ENCODE measurements at places on chromosomes 3 and 15. TPM values are rescaled to one million over a fixed set of nuclear protein-coding genes. Genes with fewer than 3 reads are reported as not detected.

DNA sequence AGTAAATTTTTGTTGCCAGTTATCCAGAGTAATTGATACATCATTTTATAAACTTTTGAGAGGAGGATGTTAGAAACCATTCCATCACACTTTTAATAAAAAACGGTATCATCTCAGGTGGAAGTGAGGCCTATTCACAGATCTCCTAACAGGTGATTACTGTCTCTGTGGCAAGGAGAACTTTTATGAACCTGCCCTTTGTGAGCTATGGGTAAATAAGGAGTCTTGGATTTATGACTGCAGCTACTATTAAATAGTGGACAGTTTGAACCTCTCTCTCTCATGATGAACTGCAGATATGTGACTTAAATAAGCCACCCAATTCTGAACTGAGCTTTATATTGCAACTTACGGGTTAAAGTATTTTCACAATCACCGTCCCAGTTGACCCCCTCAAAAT, 45.7 kb downstream of the ZFAND6 start:
- no peaks in the 10 kb centered on the region for H3K4me1 ChIP-seq
- no peaks in the 10 kb centered on the region for H3K36me3 ChIP-seq
- no peak overlapping the region for H3K27ac ChIP-seq
- no peak for DNase-seq
- no peaks in the 10 kb centered on the region for H3K27me3 ChIP-seq

DNA sequence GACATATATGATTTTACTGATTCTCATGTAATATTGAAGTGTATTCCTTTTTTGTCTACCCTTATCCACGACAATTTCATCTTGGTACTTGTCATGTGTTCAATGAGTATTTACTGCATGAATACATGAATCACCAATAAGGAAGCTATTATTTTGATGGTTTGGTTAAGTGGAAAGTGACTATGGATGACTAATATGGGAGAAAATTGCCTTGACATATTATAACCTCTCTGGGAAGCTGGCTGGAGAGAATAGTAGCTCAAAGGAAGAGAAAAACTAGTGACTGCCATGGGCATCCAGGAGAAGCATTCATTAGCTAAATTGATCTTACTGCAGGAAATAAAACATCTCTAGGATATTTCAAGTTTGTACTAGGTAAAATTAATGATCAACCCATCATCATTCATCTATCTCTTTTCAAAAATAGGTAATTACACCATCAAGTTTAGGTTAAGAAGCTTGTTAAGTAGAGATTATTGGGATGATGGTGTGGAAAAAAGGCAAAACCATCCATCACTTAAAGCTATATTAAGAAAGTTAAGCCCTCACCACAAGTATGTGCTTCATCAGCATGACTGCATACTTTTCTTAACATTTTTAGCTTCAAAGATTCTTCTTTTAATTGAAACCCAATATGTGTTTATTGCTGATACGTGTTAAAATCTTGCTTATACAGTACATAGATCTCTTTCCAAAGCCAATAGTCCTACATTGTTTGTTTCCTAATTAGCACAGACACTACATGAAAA, 455.2 kb upstream of the ARPP21 start:
- no peaks in the 10 kb centered on the region for H3K36me3 ChIP-seq
- no peak overlapping the region for H3K4me3 ChIP-seq
- no peaks in the 10 kb centered on the region for H3K27me3 ChIP-seq
- no peaks in the 10 kb centered on the region for H3K4me1 ChIP-seq

DNA sequence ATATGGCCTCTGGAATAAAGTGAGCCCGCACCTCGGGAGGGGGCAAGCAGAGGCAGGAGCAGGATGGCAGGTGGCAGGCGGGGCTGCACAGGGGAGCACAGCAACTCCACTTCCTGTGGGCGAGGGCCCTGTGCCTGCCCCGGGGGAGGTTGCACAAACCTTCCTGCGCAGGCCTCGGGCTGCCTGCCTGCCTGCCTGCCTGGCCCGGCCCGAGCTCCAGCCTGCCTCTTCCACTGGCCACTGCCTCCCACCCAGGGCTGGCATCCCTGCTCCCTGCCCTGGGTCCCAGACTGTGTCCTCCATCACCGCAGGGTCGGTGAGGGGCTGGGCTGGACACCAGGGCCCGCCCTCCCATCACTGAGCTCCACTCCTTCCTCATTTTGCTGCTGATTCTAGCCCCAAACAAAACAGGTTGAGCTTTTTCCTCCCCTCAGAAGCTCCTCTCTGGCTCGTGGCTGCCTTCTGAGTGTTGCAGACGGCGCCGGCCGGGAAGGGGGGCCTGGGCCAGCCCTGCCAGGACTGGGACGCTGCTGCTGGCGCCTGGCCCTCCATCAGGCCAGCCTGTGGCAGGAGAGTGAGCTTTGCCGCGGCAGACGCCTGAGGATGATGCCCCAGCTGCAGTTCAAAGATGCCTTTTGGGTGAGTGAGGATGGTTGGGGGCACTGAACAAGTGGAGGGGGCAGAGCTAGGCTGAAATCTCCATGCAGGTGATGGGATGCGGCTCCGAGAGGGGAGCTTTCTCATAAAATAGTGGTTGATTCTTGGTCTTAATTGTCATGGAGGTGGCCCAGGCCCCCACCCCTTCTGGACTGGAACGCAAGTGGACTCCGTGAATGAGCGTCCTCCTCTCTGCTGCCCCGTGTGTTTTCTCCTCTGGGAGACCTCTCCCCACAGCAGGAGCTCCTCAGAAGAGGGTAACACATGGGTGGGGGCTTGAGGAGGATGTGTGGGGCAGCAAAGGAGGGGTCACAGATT, at the start of gene PSTPIP1:
Gene PSTPIP1 (plus strand): TSS at position 156 of the 975 bp plus-strand sequence. CDS start 448 bp downstream, at position 604.
- peak; percentile 69 for DNase-seq
- H3K27me3 ChIP-seq, result no peaks in the 10 kb centered on the region
- peak within 1 kb of the TSS; percentile 14 for H3K4me3 ChIP-seq

DNA sequence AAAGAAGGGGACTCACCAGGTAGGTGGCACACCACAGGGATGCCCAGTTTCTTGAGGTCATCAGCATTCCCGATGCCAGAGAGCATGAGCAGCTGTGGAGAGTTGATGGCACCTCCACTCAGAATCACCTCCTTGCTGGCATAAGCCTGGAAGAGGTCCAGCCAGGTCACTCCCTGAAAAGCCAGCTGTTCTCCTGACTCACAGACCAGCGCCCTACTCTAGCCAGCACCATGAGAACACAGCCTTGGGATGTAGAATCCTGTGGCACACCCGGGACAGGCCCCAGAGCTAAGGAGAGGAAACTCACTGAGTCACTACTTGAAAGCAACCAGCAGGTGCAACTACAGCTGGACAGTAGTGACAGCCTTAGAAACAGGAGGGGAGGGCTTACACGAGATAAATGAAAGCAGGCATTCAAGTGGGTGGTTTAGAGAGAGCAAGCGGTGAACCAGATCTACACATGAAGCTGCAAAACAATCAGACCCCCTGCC, 24.5 kb downstream of the CHDH start:
- no peak overlapping the region for H3K27ac ChIP-seq
- no peaks in the 10 kb centered on the region for H3K4me1 ChIP-seq
- H3K27me3 ChIP-seq, result no peaks in the 10 kb centered on the region
- DNase-seq, result peak; percentile 37

- H3K36me3 ChIP-seq, result no peaks in the 10 kb centered on the region
- H3K4me1 ChIP-seq, result no peaks in the 10 kb centered on the region
- DNase-seq, result no peak
- no peak overlapping the region for H3K27ac ChIP-seq
These were observed 14.8 kb upstream of the BUB1B start for GRCh38 chr15:40146037-40146436.

GRCh38 chr3:150038830-150039229, 68.1 kb upstream of the PFN2 start:
- no peaks in the 10 kb centered on the region for H3K4me1 ChIP-seq
- H3K27ac ChIP-seq, result no peak overlapping the region
- no peak for DNase-seq
- H3K4me3 ChIP-seq, result no peak overlapping the region

DNA sequence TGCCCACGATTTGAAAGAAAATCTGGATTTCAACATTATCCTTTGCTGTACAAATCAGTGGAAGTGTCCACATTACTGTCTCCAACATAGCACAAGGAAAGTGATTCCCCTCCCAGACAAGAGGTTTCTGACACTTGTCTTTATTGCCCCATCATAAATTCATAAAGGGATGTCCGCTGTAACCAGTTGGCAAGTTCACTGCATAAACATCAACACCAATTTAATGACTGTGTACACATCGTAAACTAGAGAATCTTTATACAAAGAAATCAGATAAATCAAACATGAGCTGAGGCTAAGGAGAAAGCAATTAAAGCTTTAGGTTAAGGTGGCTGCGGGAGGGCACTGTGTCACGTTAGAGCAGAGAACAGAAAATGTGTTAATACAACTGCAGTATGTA, 129.8 kb downstream of the MEIS2 start:
- H3K27ac ChIP-seq, result no peak overlapping the region
- H3K36me3 ChIP-seq, result no peaks in the 10 kb centered on the region
- no peaks in the 10 kb centered on the region for H3K27me3 ChIP-seq
- no peak for DNase-seq
- no peaks in the 10 kb centered on the region for H3K4me1 ChIP-seq

- H3K27me3 ChIP-seq, result no peaks in the 10 kb centered on the region
- no peak overlapping the region for H3K4me3 ChIP-seq
- DNase-seq, result no peak
- H3K36me3 ChIP-seq, result no peaks in the 10 kb centered on the region
- no peaks in the 10 kb centered on the region for H3K4me1 ChIP-seq
These were observed 54.3 kb upstream of the ADCY5 start for GRCh38 chr3:123503203-123503602.

GRCh38 chr3:158352551-158352950, 218.4 kb upstream of the MLF1 start:
- no peak for DNase-seq
- no peak overlapping the region for H3K4me3 ChIP-seq
- no peaks in the 10 kb centered on the region for H3K4me1 ChIP-seq
- H3K27me3 ChIP-seq, result no peaks in the 10 kb centered on the region

GRCh38 chr3:96264701-96265100, 549.7 kb upstream of the EPHA6 start:
- no peaks in the 10 kb centered on the region for H3K27me3 ChIP-seq

- no peak overlapping the region for H3K27ac ChIP-seq
- H3K4me3 ChIP-seq, result no peak overlapping the region
- H3K4me1 ChIP-seq, result no peaks in the 10 kb centered on the region
- no peak for DNase-seq
These were observed 48.0 kb upstream of the SLCO2A1 start for GRCh38 chr3:134077649-134078161.

DNA sequence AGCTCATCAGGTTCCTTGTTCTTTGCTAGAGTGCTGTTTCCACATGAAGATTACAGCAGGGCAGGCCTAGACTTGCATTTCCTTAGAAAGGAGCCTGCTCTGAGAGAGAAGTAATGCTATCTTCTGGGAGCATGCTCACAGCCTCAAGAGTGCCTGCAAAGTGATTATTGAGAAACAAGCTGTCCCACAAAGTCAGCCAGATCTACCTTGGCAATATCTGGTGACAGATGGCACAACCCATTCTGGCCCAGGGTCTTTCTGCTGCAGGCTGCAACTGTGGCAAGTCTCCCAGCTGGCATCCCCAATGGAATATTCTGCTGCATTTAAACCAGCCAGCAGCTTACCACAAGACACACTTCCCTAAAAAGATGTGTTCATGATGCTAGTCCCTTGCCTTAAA, 29.3 kb downstream of the MTMR10 start:
- H3K27me3 ChIP-seq, result no peaks in the 10 kb centered on the region
- H3K27ac ChIP-seq, result no peak overlapping the region
- H3K4me3 ChIP-seq, result no peak overlapping the region
- no peaks in the 10 kb centered on the region for H3K4me1 ChIP-seq
- DNase-seq, result no peak

DNA sequence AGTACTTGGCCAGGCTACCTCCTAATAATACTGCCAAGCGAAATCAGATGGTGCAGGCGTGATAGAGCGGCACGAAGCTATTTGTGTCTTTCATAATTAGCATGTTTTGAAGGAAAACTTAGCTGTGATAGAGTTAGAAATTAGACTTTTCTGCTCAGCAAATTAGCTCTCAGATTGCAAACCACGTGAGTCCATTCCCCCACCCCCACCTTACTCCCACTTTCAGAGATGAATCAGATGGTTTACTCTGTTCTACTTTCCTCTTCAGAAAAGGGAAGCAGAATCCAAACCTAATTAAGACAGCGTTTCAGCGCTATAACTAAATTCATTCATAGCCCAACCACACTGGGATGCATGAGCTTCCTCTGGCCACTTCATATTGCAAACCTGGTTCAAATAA, 214.6 kb downstream of the SLCO3A1 start:
- no peak overlapping the region for H3K4me3 ChIP-seq
- no peak overlapping the region for H3K27ac ChIP-seq
- DNase-seq, result no peak
- no peaks in the 10 kb centered on the region for H3K4me1 ChIP-seq

DNA sequence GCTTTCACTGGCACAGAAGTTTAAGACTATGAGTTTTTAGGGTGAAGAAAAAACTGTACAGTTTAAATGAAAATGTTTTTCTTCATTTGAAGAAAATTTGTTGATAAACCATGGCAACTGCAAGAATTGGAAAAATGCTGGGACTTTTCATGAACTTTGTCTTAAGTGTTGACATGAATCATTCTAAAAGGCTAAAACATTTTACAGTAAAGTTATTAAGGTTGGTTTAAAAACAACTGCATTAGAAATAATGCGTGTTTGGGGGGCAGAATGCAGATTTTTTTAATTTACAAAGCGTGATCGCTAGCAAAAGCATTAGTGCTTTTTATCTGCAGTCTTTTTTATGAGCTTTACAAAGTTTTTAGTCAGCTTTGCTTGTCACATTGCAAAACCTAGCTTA, 601.9 kb upstream of the TGFBR2 start:
- no peak overlapping the region for H3K27ac ChIP-seq
- no peak for DNase-seq
- no peak overlapping the region for H3K4me3 ChIP-seq
- no peaks in the 10 kb centered on the region for H3K27me3 ChIP-seq

- no peak for DNase-seq
- no peak overlapping the region for H3K27ac ChIP-seq
- peaks cover 18% of the 10 kb centered on the region for H3K4me1 ChIP-seq
- H3K27me3 ChIP-seq, result no peaks in the 10 kb centered on the region
- H3K4me3 ChIP-seq, result no peak overlapping the region
- H3K36me3 ChIP-seq, result no peaks in the 10 kb centered on the region
These were observed 146.1 kb upstream of the TSC22D2 start for GRCh38 chr3:150261958-150262357.

PCOLCE2 gene
- 2.4 TPM for total RNA-seq

TMEM158 gene
- total RNA-seq, result not detected

AMIGO3 gene
- total RNA-seq, result 0.07 TPM

RBPMS2 gene
- total RNA-seq, result 3.3 TPM

MYD88 gene
- total RNA-seq, result 24.3 TPM

CYP1A2 gene
- total RNA-seq, result 0.81 TPM

FRMD4B gene
- total RNA-seq, result 12.5 TPM

GPR156 gene
- total RNA-seq, result not detected

STARD5 gene
- 35.4 TPM for total RNA-seq

CDCP1 gene
- 2.7 TPM for total RNA-seq

ADGRG7 gene
- 22.7 TPM for total RNA-seq

DPPA2 gene
- not detected for total RNA-seq

All from right lobe of liver (tissue), 6 donors.